Endodermal cell (in vitro differentiated cells): ENCODE measurements at places on chromosomes 7 and 10. TPM values are rescaled to one million over a fixed set of nuclear protein-coding genes. Genes with fewer than 3 reads are reported as not detected.
A peak's percentile ranks its signal among the peaks of the same experiment; 100 is the strongest.

The GOLGA7B gene
- 0.14 and 0.18 TPM in 2 replicates for total RNA-seq

The METTL27 gene
- 15.5 and 20.9 TPM in 2 replicates for total RNA-seq

The EZH2 gene
- 25.5 to 49.2 TPM (median 46.0 TPM) in 3 replicates for total RNA-seq

The MBL2 gene
- not detected in 2 replicates for total RNA-seq

The MACC1 gene
- total RNA-seq, result 2.0 to 2.7 TPM (median 2.3 TPM) in 3 replicates

The UTF1 gene
- total RNA-seq, result 1.5 and 1.9 TPM in 2 replicates

The MNX1 gene
- 18.7 to 31.4 TPM (median 21.6 TPM) in 3 replicates for total RNA-seq

The DBF4 gene
- total RNA-seq, result 46.5 and 50.0 TPM in 2 replicates

The TMEM270 gene
- not detected in 3 replicates for total RNA-seq

The PDK4 gene
- total RNA-seq, result 0.40 to 0.55 TPM (median 0.42 TPM) in 3 replicates

The BHLHA15 gene
- total RNA-seq, result 0.93 and 0.95 TPM in 2 replicates

The FXYD4 gene
- 0.97 TPM in 1 of 3 replicates, not detected in the others for total RNA-seq

The COL26A1 gene
- 41.2 and 41.9 TPM in 2 replicates for total RNA-seq

The LRIT1 gene
- 0.11 TPM in 1 of 2 replicates, not detected in the other for total RNA-seq

The UNCX gene
- not detected in 3 replicates for total RNA-seq

The MUC12 gene
- total RNA-seq, result 1.6 to 5.9 TPM (median 3.3 TPM) in 3 replicates

The PRLHR gene
- total RNA-seq, result not detected in 2 replicates

The THSD7A gene
- 0.42 to 1.5 TPM (median 1.3 TPM) in 3 replicates for total RNA-seq

DNA sequence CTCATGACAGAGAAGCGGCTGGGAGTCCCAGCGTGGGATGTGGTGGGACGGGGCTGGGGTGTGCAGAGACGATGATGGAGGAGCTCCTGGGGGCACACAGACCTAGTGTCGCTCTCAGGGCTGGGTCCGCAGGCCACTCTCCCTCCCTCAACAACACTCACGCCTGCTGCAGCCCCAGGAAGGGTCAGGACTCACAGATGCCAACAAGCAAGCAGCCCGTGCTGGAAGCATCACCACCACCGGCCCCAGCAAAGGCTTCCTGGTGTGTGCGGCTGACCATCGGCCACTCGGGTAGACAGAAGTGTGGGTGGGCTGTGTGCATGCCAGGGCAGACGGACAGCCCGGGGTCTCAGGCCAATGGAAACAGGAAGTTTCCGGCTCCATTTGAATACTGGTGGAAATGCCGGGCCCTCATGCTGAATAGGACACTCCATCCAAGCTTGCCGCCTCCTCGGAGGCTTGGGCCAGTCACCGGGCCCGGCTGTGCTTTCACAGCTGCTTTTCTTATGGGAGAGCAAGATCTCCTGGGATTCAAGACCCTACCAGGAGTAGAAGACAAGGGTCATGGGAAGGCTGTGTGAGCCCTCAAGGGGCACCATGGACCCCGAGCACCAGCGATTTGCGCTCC, 178.1 kb downstream of the ELFN1 start:
- peak; percentile 32 for DNase-seq

DNA sequence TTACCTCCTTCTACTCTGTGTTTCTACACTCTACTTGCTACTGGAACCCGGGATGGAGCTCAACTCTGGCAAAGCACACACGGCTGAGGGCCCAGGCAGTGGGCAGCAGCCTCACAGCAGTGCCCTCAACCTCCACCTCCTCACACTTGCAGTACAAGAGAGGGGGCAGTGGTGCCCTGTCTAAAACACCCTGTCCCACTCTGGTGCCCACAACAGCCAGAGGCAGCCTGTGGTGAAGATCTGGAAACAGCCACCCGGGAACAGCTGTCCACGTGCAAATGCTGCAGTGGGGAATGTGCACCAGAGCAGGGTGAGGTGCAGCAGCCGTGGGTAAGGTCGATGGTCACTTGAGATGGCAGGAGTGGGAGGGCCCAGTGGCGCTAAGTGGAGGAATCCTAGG, 13.7 kb downstream of the MAT1A start:
- DNase-seq, result peak; percentile 23

DNA sequence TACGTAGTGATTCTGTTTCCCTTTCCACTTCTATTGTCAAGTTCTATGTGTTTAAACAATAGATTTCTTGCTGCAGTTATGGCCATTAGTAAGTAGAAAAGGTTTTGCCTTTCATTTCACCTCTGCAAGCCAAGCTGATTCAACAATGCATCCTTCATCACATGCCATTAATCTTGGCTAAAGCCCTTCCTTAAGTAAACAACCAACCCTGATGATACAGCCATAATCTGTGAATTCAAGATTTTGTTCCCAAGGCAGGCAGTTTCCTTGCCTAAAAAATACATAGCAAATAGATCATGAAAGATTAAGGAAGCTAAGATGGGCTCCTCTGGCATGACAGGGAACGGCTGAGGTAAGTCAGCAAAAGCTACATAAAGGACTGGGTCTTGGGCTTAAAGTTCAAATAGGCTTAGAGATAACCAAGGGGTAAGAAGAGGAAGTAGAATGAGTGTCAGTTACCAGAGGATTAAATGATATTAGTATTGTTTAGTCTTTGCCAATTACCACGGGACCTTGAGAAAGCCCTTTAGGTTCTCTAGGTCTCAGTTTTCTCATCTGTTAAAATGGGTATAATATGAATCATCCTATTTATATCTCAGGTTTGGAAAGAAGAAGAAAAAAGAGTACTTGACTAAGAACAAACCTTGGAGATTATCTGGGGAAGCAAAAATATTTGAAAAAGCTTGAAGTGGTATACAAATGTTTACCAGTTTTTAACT, 35.9 kb upstream of the ANK3 start:
- DNase-seq, result no peak

- peak; percentile 31 for DNase-seq
Observed at GRCh38 chr10:131692686-131693334, 208.0 kb upstream of the PPP2R2D start.

GRCh38 chr10:84194424-84195043, at the start of gene CDHR1:
CDHR1 (plus strand) TSS chr10:84194537; CDS start chr10:84194761, 224 bp downstream.
- DNase-seq, result peak; percentile 89

GRCh38 chr7:141649137-141649864, 52.7 kb downstream of the DENND11 start:
- DNase-seq, result no peak

DNA sequence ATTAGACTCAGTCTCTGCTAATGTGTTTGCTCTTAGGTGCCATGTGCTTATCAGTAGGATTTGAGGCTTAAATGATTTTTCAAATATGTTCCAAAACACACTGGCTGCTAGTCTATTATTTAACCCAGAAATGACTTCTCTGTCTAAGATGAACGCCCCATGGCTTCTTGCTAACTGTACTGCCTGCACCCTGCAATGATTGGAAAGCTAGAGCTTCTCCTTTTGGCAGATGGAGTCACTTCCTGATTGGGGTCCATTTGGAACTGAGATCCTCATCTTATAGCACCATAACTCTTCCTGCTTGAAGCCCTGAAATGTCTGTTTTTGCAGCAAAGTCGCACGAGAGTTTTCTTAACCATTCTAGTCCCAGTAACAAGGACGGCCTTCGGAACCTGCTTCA, 186.5 kb upstream of the ADO start:
- DNase-seq, result no peak

DNA sequence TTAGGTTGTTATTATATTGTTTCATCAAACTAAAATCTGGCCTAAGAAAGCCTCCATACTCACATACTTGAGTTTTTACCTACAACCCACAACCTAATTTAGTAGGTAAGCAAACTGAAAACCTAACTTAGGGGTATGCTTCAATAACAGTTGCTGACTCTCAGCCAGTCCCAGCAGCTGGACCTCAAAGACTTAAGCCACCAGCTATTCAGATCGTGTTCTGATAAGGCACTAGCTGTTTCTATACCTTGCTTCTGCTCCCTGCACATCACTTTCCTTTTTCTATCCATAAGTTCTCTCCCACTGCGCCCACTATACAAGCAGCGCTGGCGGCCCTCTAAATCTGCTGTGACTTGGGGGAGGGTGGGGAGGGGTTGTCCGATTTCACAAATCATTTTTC, 42.3 kb downstream of the SUGCT start:
- no peak for DNase-seq

DNA sequence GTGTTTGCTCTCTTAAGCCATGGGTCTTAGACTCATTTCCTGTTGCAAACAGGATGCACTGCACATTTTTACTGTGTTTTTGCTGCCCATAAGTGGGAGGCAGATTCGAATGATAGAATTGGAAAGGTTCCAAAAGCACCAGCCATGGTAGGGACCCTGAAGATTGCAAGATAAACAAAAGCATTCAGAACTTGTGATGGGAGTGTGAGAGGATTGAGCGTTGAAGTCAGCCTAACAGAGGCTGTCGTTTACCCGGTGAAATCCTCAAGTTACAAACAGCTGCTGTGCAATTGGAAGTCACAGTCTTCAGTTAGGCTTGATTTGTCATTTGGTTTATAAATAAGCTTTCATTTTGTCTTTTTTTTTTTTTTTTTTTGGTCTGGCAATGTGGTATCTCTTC, 192.7 kb upstream of the MKI67 start:
- no peak for DNase-seq

DNA sequence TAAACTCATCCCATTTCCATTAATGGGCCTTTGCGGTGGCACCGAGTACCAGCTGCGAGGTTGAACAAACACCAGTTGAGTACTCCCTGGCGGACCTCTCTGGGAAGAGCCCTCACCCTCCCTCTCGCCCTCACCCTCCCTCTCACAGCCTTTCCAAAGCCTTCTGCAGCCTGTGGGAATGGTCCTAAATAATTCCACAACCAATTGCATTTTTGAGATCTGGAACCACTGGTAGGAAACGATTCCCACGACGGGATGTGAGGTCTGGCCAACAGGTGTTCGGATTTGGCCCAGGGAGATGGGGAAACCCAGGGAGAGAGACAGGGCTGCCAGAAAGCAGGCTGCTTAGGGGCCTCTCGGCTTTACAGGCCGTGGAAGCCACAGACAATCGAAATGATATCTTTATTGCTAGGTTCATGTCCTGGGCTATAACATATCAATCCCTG, 5.3 kb downstream of the PTF1A start:
- peak; percentile 52 for DNase-seq

DNA sequence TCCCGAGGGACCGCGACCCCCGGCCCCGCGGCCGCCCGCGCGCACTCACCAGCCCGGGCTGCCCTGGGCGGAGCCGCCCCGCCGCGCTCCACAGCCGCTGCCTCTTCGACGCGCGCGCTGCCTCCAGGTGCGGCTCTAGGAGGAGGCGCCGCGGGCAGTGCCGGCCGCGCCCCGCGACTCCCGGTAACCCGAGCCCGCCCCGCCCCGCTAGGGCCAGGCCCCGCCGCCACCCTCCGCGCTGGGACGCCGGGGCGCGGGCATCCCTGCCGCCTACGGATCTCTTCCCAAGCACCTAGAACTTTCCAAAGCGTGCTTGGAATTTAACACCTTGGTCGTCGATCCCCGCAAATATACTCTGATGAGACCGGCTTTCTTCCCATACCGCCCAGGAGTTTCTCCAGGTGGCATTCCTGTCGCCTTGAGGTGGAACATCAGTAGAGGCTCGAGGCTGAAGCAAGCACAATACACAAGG, at the start of gene SLC26A5:
TSS of gene SLC26A5 (minus strand) at position 159 of the 472 bp plus-strand sequence. CDS start 24,693 bp downstream, outside the sequence.
- peak; percentile 89 for DNase-seq

DNA sequence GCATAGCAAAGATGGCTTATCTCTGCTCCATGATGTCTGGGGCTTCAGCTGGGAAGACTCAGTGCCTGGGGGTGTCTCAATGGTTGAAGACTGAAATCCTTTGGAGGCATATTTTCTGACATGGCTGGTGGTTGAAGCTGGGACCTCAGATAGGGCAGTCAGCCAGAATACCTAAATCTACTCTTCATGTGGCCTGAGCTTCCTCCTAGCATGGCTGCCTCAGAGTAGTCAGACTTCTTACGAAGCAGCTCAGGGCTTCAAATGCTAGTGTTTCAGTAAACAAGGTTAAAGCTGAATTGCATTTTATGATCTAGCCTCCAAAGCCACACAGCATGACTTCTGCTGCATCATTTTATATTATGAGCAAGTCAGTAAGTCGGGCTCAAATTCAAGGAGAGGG, 2.6 kb upstream of the BRAF start:
- DNase-seq, result no peak

GRCh38 chr7:33624215-33624614, 281.1 kb upstream of the BMPER start:
- DNase-seq, result no peak

GRCh38 chr7:123538189-123538714, 3.9 kb upstream of the IQUB start:
- DNase-seq, result no peak

GRCh38 chr7:111842491-111842890, 280.2 kb upstream of the IMMP2L start:
- peak; percentile 51 for DNase-seq

- DNase-seq, result peak; percentile 74
Observed at GRCh38 chr7:42617806-42618457, 293.9 kb downstream of the C7orf25 start.

DNA sequence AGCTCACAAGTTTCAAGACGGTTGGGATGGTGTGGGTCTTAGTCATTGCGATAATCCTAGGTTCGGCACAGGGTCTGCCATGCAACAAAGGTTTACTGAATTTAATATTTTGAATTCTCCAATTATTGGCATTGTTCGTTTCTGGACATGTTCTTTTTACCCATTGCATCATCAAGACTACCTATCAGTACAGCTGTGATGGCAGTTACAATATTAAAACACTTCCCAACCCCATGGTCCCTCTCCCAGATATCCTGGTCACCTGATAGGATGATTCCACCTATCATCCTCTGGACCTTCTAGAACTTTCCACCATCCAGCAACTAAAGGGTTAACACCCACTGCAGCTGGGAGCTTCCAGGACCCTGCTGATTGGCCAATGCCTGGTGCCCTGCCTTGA, 377.8 kb upstream of the PRKCQ start:
- no peak for DNase-seq

- peak; percentile 40 for DNase-seq
Observed at GRCh38 chr7:151178831-151179230, 8.2 kb downstream of the ASB10 start.

- DNase-seq, result no peak
Observed at GRCh38 chr10:62543571-62544355, 169.6 kb downstream of the ZNF365 start.

- peak; percentile 74 for DNase-seq
Observed at GRCh38 chr7:76280408-76280807, 22.1 kb upstream of the HSPB1 start.

GRCh38 chr7:510131-510481, 9.5 kb downstream of the PDGFA start:
- no peak for DNase-seq

- DNase-seq, result no peak
Observed at GRCh38 chr10:62037166-62037831, 135.8 kb downstream of the ARID5B start.

GRCh38 chr10:21458126-21458871, 67.2 kb downstream of the SKIDA1 start:
- DNase-seq, result no peak

DNA sequence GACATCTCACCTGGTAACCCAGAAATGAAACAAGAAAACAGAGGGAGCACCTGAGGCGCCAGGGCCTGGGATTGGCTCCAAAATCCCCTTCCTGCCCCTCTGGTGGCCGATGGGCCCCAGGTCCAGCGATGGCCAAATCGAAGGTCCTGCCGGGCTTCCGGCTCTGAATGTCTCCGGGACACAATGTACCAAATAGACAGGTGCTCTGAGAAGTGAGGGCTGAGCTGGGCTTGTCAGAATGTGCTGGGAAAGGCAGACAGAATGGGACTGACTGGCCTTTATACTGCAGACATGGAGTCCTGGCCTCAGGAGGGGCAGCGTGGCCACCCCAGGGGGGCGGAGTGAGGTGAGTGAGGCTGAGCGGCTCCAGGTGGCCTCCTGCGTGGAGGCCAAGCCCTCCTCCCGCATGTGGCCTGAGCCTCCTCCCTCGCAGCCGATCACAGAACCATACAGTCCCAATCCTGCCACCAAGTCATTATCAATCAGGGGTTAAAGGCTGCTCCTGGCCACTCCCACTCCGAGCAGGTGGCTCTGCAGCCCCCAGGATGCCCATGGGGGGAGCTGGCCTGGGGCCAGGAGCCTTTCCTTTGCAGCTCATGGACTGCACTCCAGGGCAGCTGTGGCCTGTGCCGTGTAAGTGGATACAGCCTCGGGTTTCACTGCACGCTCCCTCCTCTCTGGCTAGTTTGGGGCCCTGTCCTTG, 185.5 kb downstream of the ADARB2 start:
- DNase-seq, result no peak
